ENCODE measurements at places on chromosomes 4 and X.

DNA sequence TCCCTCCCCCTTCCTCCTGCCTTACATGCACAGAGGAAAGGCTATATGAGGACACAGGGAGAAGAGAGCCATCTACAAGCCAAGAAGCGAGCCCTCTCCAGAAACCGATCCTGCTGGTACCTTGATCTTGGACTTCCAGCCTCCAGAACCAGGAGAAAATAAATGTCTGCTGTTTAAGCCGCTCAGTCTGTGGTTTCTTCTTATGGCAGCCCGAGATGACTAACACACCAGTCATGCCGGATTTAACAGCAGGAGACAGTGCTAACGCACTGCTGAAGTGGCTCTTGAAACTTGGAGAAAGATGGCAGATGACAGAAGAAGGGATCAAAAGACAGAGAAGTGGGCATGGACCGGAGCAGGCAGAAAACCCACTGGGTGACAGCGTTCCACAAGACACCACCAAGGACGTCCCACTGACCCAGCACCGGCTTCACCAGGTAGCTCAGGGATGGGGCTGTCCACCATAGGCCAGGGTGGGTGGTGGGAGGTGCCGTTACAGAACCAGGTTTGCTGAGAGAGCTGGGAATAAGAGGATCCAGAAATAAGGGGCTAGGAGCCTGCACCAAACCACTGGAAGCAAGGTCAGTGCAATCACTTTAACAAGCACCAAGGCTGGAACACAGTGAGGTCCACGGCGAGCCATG is 6.2 kb upstream of the MAN2B2 start:
- DNase-seq = no peak

- DNase-seq = no peak
Observed at GRCh38 chrX:97096385-97096784, 212.7 kb downstream of the RPA4 start.

DNA sequence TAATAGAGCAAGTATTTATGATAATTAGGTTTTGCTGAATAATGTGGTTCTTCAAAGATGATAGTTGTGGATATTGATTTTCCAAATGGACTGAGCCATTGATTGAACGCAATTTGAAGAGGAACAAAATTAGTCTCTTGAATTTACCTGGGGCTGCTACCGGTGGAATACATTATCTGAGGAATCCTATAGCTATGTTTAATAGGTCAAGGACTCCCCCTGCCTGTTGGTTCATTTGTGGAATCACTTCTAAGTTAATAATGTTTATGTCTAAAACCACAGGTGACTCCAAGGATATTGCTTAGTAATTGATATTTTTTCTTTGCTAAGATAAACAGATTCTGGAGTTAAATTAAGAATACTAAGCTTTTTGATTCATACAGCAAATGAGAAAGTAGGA is 576.0 kb upstream of the PABPC4L start:
- DNase-seq = no peak

DNA sequence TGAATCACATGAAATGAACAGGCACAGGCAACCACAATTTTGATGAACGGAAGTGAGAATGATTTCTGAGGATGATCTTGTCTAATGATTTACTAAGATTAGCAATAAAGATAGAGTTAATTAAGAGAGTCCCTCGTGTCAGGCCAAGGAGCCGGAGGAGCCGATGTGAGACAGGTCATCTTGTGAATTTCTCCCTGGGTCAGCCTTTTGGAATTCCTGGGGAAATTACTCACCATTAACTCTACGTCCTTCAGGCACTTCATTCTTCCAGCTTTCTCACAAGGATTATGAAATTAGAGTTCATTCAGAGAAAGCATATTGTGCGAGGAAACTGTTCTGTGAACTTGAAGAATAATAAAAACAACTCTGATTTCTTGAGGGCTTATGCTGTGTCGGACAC is 86.7 kb downstream of the PSAPL1 start:
- DNase-seq = no peak

GRCh38 chrX:38220024-38220414 is 652 bp downstream of the SRPX start:
- no peak for DNase-seq

GRCh38 chrX:115233497-115234455 is at the start of gene LRCH2:
LRCH2 (minus strand) TSS chrX:115234096; CDS start chrX:115234041, 55 bp downstream.
- no peak for DNase-seq

GRCh38 chrX:135520022-135520552 is 373 bp upstream of the INTS6L start:
- DNase-seq = no peak

- DNase-seq = no peak
Observed at GRCh38 chrX:47273011-47273730, 40.4 kb downstream of the USP11 start.

GRCh38 chrX:71184803-71185495 is 38.1 kb upstream of the GJB1 start:
- DNase-seq = no peak

DNA sequence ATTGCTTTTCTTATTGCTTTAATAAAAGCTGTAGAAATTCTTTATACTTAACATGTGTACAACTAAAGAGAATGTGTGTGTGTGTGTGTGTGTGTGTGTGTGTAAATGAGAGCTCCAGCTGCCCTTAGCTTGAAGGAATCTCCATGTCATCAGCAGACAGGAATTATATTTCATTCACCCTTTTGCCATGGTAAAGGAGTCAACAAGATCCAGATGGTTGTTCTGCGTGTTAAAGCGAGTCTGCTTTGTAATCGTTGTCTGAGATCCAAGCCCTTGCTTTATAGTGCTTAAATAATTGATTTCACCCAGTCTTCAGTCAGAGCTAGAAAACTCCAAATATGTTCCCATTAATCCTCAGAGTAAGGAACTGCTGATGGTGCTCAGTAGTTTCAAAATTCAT is 285.5 kb downstream of the PDGFC start:
- no peak for DNase-seq

DNA sequence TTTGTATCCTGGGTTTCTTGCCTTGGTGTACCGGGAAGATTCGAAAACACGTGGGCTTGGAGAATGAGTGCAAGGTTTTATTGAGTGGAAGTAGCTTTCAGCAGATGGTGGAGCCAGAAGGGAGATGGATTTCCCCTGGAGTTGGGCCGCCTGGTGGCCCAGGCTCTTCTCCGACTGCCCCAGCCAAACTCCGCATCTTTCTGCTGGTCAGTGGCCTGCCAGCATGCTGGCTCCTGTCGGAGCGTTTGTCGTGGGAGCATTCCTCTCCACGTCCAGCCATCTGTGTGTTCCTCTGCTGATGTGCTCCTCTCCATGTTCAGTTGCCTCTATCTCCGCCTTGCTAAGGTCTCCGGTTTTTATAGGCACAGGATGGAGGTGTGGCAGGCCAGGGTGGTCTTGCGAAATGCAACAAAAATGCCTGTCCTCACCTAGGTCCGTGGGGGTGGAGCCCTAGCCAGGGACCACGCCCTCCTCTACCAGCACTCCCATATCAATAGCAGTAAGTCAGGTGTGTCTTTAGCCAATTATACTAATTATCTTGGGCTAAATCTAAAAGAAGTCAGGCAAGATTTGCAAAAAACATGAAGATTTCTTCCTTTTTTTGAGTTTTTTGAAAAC is 745.8 kb upstream of the AMOT start:
- no peak for DNase-seq

DNA sequence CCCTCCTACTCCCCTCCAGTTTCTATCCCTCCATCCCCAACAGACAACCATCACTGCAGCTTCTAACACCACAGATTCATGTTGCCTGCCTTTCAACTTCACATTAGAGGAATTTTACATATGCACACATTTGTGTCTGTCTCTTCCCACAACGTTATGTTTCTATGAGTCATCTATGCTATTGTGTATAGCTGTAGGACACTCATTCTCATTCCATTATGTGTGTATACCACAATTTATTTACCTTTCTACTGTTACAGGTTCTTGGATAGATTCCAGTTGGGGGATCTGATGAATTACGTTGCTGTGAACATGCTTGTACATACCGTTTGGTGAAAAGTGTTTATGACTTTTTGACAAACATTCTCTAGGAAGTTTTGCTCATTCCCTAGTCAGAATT is 58.8 kb upstream of the TRPC3 start:
- DNase-seq = no peak

GRCh38 chr4:47219586-47219985 is 188.2 kb downstream of the GABRB1 start:
- DNase-seq = no peak

DNA sequence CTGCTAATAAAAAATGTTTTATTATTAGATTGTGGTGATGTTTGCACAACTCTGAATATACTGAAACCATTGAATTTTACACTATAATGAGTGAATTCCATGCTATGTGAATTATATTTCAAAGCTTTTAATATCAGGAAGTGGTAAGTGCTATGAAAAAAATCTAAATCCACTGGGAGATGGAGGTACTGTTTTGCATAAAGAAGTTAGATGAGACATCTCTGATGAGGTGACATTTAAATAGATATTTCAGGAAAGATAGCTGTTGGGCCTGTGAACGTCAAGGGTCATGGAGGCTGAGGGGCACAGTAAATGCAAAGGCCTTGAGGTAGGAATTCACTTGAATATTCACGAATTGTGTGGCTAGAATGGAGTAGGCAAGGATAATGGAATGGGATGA is 12.3 kb downstream of the DCUN1D4 start:
- DNase-seq = no peak

DNA sequence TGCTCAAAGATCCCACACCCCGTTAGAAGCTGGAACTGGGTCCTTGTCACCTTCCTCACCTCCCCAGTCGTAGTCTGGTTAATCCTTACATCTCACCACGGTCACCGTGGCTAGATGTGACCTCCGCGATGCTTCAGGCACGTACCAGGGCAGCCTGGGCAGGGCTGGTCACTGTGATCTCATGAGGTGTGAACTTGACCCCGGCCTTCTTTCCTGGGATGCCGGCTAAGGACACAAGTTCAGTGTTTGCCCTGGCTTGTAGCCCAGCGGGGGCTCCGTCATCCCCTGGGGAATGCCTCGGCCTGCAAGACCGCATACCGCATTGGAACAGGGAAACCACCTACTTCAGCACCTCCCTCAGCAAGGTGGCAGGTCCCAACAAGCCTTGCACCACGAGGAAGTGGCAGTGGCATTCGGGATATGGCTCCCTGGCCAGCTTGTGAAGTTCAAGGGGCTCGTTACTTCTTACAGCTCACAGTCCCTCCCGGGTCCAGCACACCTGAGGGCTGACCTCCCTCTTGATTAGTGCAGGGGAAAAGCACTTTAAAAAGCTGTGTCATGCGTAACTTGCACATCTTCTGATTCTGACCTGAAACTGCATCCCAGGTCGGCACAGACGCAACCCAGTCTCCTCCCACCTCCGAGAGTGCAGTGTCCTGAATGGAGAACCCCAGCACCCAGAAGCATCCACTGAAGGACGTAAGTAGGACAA is 25.9 kb downstream of the NOP14 start:
- no peak for DNase-seq

GRCh38 chrX:39848243-39848642 is 249.5 kb downstream of the BCOR start:
- DNase-seq = no peak

DNA sequence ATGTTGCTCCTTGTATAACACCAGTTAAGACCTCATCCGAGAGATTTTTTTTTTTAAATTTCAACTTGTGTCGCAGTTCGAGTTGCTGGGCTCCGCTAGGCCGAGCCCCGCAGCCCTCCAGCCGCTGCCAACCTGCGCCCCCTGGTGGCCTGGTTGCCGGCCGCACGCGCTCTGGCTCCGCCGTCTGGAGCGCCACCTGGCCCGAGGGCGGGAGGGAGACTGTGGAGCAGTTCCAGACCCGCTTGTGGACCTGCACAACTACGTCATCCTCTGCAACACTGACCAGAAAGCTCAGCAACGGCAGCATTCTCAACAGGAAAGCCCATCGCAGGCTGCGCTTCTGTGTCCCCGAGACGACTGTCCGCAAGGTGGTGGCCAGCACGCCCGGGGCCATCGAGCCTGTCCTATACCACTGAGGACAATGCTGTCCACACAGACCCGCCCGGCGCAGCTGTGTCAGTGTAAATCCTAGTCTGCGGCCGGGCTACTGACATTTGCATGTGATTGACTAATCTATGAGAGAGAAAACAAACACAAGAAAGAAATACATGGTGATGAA is 39.1 kb downstream of the ARL9 start:
- peak; percentile 69 for DNase-seq

DNA sequence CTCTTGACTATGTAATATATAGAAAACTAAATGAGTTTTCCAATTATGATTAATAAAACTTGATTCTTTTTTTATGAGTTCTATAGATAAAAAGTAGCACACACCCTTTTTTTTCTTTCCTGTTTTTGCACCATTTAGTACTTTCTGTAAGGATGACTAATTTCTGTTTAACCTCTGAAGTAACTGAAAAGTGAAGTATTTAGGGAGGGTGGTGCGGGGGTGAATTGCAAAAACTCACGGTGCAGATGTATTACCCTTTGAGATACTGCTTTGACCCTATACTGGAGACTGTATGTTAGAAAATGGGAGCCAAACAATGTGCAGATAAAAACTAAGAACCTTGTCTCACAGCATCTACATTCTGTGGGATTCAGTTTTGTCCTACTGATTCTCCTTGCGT is 471.6 kb downstream of the DTHD1 start:
- DNase-seq = no peak

- no peak for DNase-seq
Observed at GRCh38 chr4:115215935-115216334, 102.5 kb upstream of the NDST4 start.

Measured in GM18507 (cell line).